HFF-Myc (cell line): ENCODE measurements at places on chromosomes 16 and 17.

DNA sequence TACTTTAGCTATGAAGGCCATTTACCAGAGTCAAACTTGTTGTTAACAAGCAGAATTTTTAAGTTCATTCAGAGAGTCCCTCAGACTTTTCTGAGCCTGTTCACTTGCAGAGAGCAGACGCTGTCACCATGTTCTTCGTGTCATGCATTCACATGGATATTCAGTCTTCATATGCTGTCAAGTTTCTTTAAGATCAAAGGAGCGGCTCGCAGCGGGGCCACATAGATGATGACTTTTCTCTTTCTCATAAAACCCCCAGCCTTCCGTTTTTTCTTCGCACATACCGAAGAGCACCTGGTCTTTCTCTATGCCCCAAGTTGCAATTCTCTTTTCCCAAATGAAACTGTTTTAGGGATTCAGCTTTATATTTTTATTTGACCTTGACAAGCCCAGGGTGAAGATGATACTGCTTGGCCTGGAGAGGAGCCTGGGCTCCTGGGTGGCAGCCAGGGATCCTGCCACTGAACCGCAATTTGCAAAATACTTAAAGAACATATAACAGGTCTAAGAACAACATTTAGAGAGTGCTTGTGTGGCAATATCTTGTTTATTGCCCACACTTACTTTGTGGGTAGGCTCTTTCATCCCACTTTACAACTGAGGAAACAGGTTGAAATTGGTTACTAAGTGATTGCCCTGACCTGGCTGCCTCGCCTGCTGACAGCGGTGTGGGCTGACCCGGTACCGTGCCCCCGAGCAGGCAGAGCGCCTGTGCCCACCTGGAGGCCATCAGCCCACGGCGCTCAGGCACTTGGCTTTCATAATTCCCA lies 22.9 kb downstream of the SEC14L1 start:
- no peak for DNase-seq

- DNase-seq, result no peak
Measured at GRCh38 chr17:49117587-49118230, 14.9 kb upstream of the B4GALNT2 start.

GRCh38 chr17:40542558-40543411 lies 22.5 kb downstream of the CCR7 start:
- DNase-seq, result no peak

DNA sequence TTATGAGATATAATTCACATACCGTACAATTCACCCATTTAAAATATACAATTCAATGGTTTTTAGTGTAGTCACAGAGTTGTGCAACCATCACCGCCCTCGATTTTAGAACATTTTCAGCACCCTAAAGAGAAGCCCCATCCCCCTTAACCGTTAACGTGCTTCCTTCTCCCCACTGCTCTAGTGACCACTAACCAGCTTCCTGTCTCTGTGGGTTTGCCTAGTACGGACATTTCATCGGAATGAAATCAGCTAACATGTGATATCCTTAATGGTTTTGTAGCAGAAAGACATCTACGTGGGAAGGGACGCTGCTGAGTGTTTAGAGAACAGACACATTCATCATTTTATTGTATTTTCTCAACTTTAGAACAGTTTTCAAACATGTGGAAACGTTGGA lies 80.8 kb upstream of the HSBP1 start:
- no peak for DNase-seq
